NCI-H446 (cell line): ENCODE measurements at places on chromosomes 2 and 18.

- DNase-seq = no peak
Observed at GRCh38 chr2:190599073-190599472, 49.8 kb upstream of the NAB1 start.

GRCh38 chr2:68879296-68879695 lies 8.1 kb upstream of the BMP10 start:
- DNase-seq = no peak

DNA sequence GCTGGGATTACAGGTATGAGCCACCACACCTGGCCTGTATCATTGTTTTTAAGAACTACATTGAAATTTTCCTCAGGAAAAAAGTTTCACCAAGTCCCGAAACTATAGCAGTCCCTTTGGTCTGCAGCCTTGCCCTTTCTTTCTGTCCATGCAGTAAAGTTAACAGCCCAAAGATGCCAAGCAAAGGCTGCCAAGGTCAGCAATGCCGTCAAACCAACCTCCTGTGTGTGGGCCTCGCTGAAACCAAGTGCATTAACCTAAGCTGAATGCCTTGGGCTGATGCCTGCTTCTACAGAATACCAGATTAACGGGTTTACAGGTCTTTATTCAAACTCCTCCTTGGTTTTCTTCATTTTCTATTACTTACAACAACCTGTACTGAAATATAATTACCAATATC lies 73.1 kb downstream of the EIF5B start:
- no peak for DNase-seq

DNA sequence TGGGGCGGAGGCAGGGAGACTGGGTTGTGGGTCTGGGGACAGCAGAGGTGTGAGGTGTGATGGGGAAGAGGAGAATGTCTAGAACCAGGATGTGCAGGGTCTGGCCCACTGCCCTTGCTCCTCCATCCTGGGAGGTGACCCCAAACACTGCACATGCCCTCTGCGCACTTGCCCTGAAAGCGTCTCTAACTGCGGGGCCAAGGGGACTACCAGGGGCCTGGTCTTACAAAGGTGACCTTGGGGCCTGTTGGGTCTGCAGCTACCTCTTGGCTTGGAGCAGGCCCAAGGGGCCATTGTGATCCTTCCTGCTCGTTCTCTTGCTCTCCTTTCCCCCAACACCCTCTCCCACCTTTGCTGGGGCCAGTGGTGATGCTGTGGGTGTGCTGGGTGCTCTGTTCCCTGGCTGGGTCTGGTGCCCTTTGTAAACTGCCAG lies 48.0 kb upstream of the FAHD2A start:
- DNase-seq = no peak
